ENCODE measurements at places on chromosomes 12 and 14.

DNA sequence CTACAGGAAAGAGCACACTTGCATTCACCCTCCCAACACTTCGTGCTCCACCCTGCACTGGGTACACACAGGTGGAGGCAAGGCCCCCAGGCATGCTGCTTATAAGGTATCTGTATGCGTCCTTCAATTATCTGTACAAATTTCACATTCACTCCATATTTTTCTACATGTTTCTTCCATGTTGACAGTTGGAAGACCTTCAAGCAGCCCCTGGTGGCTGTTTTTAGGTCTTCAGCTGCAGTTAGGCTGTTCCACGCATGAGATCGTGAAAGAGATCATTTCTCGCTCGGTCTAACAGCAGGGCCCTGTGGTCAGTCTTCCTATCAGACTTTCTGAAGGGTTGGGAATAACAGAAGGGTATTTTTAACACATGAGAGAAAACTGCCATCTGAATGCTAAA, 47.1 kb downstream of the PLXNC1 start:
- DNase-seq: no peak

DNA sequence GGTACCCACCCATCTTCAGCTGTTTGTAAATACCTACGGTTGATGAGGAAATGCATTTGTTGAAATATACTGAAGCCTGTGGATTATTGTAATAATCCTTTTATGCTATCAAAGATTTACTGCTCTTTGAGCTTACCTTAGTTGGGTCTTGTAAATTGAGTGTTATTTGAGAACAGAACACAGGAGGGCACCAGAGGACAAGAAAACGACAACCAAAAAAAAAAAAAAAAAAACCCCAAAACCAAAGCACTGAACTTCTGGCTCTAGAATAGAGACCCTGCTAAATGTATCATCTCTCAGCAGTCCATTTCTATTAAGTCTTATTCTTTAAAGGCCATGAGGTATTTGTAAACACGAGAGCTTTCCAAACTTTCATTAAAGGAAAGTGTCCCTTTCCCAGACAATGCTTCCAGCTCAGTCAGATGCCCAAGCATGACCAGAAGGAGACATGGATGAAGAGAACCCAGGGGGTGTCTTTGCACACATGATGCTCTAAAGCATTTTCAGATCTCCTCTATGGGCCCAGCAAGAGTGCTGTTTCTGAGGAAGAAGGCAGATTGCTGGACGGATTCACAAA, 763.9 kb downstream of the NRXN3 start:
- no peak for DNase-seq

DNA sequence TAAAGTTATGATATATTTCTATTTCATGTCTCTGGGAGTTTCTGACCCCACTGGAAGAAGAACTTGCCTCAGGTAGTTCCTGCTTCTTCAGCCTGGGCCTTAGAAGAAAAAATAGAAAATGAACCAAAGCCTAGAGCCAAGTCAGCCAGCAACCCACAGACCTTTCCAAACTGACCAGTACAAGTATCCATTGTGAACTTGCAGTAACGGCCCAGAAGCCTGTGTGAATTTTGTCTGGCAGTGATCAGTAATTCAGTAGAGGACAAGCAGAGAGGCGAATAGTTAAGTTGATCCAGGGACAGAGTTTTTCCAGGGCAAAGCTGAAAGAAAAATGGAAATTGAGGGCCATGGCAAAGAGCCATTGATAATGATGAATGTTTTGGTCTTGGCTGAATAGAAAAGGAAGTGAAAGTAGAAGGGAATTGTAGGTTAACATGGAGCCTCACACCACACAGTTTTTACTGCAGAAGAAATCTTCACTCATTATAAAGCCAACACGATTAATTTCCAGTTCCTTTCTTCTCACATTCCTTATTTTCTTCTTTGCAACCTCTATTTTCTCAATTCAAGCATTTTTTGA, 311.8 kb downstream of the BTG1 start:
- no peak for DNase-seq

- DNase-seq: no peak
These were observed 201.0 kb upstream of the DIO3 start for GRCh38 chr14:101360054-101360911.

- no peak for DNase-seq
These were observed 90.8 kb downstream of the LIN7A start for GRCh38 chr12:80846952-80847351.

GRCh38 chr12:114765960-114766691, 82.2 kb upstream of the TBX3 start:
- no peak for DNase-seq

- DNase-seq: no peak
These were observed 32.1 kb downstream of the ZFYVE26 start for GRCh38 chr14:67784244-67784823.

DNA sequence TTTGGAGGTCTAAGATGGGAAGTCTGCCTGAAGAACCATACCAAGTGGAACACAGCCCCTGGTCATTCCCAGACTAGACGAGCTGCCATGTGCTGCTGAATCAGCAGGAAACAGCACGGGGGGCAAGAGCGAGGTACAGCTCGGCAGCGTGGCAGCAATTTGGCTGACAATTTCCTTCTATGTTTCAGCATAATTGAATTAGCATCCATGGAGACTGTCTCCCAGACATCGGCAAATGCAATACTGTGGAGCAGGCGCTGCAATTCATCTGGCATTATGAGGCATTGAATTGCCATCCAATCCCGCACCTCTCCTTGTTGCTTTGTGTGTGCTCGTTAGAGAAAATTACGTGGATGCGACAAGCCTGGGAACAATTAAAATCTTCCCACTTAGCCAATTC, 46.0 kb upstream of the CCDC60 start:
- no peak for DNase-seq

DNA sequence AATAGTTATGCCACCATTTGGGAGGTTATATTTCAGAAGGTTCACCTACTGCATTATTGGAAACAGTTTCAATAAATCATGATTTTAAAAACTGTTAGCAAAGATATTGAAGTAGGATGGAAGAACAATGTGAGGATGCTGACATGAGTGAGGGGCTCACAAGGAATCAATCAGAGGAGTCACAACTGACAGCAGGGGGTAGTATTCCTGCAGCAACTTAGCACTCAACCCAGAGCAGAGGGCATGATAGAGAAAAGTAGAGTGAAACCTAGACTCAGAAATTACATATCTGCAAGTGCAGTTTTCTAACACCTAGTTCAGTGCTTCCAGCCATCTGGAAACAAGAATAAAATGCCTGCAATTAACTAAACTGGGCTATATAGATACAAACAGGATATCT, 772.5 kb upstream of the USP15 start:
- DNase-seq: no peak

- DNase-seq: no peak
These were observed 143.2 kb downstream of the ZFP36L1 start for GRCh38 chr14:68649476-68650189.

- no peak for DNase-seq
These were observed 244.2 kb downstream of the CACNA1C start for GRCh38 chr12:2297004-2297403.

DNA sequence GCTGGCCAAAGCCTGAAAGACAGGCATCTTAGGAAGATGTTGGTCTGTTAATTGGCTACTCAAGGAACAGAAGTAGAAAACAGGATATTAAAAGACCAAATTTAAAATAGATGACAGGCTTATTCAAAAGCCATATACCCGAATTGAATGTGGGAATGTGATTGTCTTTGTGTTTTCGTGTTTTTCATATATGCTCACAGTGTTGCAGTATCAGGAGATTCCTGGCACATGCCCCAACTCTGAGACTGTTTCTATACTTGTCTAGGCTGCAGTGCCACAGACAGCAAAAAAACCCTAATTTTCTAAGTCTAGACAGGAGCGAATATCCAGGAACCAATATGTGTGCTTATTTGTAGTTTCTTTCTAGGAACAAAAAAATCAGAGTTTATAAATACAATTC, 57.4 kb upstream of the KRR1 start:
- DNase-seq: no peak

GRCh38 chr14:76782885-76783566, 21.8 kb downstream of the VASH1 start:
- no peak for DNase-seq

DNA sequence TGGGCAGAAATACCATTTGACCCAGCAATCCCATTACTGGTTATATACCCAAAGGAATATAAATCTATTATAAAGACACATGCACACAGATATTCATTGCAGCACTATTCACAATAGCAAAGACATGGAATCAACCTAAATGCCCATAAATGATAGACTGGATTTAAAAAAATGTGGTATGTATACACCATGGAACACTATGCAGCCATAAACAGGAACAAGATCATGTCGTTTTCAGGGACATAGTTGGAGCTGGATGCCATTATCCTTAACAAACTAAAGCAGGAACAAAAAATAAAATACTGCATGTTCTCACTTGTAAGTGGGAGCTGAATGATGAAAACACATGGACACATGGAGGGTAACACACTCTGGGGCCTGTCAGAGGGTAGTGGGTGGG, 335.6 kb downstream of the BTG1 start:
- no peak for DNase-seq

- no peak for DNase-seq
These were observed 232.5 kb downstream of the BCL11B start for GRCh38 chr14:99039331-99040041.

DNA sequence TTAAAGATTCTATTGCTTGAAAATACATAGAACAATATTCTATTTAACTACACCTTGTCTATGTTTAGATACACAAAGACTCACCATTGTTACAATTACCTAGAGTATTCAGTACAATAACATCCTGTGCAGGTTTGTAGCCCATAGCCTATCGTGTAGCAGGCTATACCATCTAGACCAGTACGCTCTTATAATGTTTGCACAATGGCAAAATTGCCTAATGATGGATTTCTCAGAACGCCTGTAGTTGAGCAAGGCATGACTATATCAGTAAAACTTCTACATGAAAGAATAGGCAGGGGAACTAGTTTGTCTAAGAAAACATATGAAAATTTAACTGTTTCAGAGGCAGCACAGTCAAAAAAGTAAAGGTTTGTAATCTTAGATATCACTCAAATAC, 375.9 kb downstream of the DAD1 start:
- no peak for DNase-seq

DNA sequence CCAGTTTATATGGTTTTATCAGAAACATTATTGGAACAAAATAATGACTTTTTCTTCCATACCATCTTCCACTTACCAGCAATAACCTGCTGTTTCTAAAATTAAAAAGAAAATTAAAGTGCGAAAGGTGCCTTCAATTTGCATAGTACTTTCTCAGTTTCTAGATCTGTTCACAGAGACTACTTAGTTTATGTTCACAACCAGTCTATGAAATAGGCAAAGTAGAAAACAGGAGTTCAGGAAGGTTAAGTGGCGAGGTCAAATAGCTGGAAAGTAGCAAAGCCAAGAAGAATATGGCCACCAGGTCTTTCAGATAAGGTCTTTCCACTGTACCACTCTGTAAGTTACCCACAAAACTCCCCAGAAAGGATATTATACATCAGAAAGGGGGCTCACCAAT, 63.3 kb downstream of the BMP4 start:
- no peak for DNase-seq

DNA sequence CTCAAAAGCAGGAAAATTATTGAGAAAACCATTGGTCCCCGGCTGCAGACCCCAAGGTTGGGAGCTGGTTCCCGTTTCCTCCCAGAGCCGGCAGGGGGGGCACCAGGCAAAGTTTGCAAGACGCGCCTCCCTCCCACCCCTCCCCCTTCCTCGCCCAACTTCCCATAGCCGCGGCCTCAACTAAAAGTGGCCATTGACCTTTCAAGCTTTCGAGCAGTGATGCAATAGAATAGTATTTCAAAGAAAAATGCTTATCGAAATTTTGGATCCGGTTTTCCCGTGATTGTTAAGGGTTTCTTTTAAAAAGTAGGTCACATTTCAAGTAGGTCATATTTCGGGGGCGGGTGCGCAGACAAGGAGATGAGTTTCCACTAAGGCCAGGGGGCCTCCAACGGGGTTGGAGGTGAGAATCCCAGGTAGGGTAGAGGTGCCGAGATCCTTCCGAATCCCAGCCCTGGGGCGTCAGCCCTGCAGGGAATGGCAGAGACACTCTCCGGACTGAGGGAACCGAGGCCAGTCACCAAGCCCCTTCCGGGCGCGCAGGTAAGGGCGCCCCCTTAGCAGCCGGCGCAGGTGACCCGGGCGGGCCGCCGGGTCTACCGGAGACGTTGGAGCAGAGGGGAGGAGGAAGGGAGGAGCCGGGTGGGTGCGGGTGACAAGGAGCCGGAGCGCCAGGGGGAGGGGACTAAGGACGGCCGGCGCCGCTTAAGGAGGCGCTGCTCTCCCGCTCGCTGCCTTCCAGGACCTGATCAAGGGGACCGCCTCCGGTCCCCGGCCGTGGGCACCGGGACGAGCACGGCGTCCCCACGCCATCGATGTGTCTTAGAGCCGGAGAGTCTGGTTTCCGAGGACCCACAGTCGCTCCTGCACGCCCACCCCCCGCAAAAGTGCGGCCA, 2.6 kb upstream of the SOCS2 start:
- peak; percentile 83 for DNase-seq

- no peak for DNase-seq
These were observed 185.6 kb downstream of the TBX5 start for GRCh38 chr12:114220311-114220710.

GRCh38 chr14:100816950-100817901, 8.7 kb upstream of the MEG3 start:
- no peak for DNase-seq

DNA sequence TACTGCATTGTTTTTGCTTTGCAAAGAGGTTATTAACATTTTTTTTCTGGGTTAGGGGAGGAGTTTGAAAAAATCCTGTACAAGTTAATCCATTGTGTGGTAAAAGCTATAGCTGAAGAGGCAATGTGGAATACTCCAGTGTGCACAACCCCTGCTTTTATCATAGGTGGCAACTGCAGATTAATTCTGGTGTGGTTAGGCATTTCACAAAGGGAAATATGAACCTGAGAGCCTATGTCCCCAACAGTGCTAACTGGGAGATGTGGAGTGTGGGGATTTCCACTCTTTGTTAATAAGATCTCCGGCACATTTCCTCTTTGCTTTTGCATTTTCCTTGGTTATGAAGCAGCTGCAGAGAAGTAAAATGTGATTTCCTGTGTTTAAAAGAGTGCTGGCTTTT, 33.6 kb downstream of the PRORP start:
- DNase-seq: no peak

GRCh38 chr12:105705765-105706164, 375.3 kb downstream of the C12orf75 start:
- DNase-seq: no peak

GRCh38 chr12:91551927-91552326, 369.3 kb upstream of the DCN start:
- DNase-seq: no peak

- DNase-seq: no peak
These were observed 65.4 kb downstream of the ATXN7L3B start for GRCh38 chr12:74602881-74603672.

GRCh38 chr14:80213602-80214001, 2.3 kb upstream of the DIO2 start:
- no peak for DNase-seq

GRCh38 chr14:55986069-55986468, 132.1 kb upstream of the PELI2 start:
- DNase-seq: no peak

DNA sequence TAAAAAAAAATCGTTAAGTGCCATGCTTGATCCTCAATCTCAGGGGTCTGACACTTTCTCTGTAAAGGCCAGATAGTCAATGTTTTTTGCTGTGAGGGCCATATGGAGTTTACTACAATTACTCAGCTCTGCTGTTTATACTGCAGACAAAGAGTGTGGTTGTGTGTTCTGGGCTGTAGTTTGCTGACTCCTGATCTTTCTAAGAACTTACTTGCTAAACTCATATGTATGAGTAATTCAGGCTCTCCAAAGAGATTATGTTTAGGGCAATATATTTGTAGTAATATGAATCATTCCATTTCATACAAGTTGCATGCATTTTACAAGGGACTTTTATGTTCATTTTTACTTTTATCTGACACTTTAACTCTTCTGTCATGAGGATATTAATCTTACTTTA, 188.2 kb downstream of the TMTC2 start:
- no peak for DNase-seq

Data from RWPE2 (cell line).